Amniotic epithelial cell (primary cell): ENCODE measurements at places on chromosomes 16 and 17.

GRCh38 chr17:68511254-68511670 lies 968 bp upstream of the PRKAR1A start:
- no peak for DNase-seq

GRCh38 chr17:72938482-72938881 lies 154.0 kb downstream of the SLC39A11 start:
- DNase-seq = no peak

DNA sequence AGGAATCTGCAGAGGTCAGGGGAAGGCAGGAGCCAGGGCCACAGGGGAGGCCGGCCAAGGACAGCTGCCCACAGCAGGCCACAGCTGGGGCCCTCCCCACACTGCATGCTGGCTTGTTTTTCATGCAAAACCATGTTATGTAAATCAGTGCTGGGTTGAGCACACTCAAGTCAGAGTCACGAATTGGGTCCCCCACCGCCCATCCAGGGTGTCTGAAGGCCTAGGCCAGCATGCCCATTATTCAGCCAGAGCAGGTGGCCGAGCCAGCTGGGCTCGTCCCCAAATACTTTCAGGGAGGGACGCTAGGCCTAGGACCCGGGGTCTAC lies 51.2 kb upstream of the TOB1 start:
- no peak for DNase-seq

DNA sequence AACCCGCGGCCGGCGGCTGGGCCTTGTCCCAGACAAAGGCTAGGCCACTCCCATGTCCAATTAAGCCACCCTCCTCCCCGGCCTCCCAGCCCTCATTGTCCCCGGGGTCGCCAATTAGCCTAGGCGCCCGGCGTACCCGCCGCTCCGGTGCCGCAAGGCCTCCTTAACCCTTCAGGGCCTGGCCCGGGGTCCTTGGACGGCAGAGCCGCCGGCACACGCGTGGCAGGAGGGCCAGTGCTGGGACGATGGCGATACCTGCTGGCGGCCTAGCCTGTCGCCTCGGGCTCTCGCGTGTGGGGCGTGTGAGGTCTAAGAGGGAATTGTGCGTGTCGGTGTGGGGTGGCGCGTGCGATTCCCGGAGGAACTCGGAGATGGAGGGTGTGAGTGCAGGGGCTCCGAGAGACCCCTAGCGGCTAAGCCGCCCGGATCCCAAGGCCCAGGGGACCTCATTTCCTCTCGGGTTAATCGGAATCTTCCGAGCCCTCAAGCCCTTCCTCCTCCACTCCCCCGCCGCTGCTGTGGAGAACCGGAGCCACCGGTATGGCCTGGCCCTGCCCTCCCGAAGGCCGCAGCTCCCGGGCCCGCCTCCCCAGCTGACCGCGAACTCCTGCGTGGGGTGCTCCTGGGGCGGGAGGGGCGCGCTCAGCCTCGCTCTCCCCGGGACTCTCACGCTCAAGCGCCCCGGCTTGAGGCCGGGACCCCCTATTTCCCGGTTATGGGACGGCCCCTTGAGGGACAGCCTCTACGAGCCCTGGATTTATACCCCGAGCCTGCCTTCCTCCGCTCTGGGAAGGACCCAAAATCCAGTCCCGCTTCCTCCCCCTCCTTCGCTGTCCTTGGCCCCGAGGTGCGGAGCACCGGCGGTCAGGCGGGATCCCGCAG lies 11.9 kb downstream of the TBX2 start:
- DNase-seq = peak; percentile 79

GRCh38 chr16:89426736-89427530 lies 63.4 kb downstream of the ANKRD11 start:
- DNase-seq = no peak

DNA sequence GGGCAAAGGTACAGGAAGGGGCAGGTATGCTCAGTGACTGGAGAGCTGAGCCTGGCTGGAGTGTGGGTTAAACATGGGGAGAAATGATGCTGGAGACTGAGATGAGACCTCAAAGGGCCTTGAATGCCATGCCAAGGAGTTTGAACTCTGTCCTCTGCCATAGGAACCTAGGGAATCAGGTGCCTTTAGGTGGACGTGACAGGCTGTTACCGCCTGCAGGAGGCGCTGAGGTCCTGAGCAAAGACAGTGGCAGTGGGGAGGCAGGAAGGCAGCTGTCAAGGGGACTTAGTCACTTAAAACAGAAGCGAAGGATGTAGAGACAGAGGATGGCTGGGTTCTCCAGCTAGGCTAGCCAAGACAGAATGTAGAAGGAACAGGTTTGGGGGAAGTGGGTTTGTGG lies 9.1 kb downstream of the PSMB3 start:
- peak; percentile 24 for DNase-seq
